ENCODE measurements at places on chromosomes 6 and 20.
A peak's percentile ranks its signal among the peaks of the same experiment; 100 is the strongest.

DNA sequence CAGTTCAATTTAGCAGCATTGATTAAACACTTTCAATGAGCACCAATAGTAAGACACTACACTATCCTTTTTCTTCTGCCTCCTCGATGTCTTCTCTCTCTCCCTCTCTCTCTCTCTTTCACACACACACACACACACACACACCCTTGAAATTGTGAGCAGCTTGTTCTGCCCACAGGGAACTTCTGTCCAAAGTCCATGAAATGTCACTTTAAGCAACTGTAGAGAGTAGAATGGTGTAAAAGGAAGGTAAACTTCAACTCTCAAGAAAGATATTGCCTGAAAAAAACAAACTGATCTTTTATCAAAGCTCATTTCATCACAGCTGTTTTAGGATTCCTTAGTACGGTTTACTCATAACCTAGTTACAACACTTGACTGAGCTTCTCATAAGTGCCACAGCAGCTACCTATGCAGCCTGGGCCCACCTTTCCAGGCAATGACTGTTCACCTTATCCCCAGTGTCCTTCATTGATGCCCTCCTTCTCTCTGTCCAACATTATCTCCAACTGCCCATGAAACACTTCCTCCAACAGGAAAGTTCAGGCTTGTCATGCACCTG, 107.0 kb downstream of the TNFRSF21 start:
- no peak for DNase-seq

DNA sequence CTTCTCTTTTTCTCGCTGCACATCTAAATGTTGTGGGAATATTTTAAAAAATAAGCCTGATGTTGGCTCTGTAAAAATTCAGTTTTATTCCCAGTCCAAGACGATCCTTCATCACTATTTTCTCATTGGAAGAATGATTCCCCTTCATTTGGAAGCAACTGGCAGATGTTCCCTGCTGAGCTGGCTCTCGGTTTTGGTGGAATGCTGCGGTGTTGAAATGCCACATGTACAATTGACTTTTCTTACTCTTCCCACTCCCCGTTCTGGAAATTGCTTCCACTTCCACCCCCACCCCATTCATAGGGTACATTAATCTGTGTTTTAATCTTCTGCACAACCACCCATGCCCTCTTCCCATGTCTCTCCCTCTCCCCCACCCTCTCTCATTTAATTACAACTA, 496.3 kb upstream of the MAP3K7 start:
- DNase-seq = no peak

DNA sequence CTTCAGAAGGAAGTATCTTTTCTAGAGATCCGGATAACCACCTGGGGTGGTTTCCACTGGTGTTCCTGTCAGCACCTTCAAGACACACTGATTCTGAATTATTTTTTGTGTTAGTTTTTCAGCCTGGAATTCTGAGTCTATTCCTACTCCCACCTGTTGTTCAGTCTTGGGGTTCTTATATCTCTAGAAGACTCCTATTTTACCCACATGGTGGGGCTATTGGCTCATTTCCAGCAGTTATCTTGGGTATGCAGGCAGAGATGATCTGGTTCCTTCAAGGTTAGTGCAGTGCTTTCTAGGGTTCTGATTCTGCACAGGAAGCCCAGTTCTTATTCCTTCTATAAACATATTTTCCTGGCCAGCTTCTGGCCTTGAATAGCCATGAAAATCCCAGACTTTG, 175.6 kb upstream of the PDE7B start:
- DNase-seq = no peak

DNA sequence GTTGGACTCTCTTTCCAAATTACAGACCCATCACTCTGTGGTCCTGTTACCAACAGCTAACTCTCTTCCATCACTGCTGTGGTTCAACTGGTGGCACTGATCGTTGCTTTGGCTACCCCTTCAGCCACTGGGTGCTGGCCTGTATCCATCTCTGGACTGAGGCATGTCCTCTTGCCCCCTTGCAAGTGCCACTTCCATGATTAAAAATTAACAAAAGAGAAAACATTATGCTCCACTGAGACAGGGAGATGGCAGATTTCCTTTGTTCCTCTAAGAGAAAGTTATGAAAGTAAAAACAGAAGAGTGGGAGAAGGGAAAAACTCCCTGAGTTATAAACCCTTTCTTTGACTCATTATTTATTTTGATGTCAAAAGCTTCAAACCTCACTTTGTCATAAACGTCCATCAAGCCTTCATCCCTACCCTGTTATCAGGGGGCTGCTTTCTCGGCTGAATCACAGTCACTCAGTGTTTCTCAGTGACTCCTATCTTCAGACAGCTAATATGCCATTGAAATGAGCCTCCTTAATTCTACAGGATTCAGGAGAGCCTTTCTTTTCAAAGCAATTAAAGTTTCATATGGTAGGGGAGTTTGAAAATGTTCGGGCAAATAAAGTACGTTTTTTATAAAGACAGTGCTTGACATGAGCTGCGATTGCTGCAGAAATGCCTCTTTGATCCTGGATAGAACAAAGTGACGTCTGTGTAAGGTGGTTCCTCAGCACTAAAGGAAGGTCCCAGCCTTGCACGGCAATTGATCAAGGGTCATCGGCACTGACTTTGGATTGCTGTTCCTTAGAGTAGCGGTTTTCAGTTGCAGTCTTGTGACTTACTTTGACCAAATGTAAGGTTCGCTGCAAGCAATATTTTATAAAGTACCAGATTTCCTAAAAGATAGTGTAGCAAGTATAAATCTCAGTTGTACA, 49.9 kb upstream of the PBOV1 start:
- DNase-seq = no peak

DNA sequence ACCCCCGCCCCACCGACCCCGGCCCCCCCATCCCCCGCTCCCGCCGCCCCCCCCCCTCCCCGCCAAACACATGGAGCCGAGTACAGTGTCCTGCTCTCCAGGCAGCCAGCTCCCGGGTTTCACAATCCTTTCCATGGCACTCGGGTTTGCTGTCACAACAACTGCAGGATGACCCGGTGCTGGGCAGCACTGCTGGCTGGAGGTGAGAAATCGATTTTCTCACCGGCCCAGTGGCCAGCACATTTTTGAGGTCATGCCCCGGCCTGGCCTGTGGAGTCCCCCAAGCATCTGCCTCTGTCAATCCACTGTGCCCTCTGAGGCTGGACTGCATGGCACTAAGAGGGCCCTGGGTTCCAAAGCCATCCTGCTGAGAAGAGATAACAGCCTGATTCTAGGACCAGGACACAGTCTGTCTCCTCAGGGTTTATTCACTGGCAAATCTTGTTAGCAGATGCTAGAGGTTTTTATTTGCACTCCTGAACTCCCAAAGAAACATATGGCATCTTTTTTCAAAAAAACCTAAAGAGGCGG, 129.5 kb downstream of the NFATC2 start:
- no peak for DNase-seq

DNA sequence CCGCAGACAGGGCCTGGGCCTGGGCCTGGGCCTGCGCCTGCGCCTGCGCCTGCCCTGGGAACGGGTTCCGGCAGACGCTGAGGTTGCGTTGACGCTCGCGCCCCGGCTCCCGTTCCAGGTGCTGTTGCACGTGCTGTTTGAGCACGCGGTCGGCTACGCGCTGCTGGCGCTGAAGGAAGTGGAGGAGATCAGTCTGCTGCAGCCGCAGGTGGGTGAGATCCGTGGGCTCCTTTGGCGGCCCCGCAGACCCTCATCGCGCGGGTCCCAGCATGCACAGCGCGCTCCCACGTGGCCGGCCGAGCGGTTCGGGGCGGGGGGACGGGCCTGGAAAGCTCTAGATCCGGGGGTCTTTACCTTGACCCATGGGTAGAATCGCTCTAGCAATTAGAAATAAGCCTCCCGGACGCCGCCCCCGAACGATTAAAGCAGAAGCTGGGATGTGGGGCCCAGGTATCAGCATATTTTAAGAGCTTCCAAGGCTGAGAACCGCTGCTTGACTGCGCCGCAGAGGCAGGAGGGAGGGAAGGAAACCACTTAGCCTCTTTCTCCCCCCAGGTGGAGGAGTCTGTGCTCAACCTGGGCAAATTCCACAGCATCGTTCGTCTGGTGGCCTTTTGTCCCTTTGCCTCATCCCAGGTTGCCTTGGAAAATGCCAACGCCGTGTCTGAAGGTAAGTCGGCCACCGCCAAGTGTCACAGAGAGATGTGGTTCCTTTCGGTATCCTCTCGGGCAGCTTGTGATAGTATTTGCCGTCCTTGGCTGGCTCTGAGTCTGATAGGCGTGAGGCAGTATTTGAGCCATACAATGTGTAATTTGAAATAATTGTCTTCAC, 508 bp downstream of the NOP56 start:
- DNase-seq = no peak

DNA sequence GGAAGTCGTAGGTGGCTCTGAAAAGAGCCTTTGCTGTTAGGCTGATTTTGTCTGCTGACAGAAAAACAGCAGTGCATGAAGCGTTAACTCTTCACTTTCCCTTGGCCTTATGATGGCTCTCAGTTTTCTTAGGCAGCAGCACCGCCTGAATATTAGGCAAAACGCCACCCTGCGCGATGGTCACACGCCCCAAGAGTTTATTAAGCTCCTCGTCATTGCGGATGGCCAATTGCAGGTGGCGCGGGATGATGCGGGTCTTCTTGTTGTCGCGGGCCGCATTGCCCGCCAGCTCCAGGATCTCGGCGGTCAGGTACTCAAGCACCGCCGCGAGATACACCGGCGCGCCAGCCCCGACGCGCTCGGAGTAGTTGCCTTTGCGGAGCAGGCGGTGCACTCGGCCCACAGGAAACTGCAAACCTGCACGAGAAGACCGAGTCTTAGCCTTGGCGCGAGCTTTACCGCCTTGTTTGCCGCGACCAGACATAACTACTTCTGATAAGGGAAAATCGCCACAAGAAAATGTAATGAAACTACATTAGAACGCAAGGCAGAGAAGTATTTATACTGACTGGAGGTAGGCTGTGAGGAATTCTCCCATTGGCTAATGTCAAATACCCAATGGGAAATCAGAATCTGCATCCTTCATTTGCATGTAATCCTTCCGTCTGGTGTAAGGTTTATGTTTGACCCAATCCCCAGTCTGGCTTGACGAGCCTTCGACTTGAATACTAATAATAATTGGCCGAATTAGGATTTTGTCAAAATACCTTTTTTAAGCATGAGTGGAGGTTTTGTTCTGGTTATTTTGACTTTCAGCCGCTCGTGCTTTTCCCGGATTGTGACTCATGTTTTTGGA, 53.9 kb upstream of the HFE start:
- DNase-seq = peak; percentile 83

DNA sequence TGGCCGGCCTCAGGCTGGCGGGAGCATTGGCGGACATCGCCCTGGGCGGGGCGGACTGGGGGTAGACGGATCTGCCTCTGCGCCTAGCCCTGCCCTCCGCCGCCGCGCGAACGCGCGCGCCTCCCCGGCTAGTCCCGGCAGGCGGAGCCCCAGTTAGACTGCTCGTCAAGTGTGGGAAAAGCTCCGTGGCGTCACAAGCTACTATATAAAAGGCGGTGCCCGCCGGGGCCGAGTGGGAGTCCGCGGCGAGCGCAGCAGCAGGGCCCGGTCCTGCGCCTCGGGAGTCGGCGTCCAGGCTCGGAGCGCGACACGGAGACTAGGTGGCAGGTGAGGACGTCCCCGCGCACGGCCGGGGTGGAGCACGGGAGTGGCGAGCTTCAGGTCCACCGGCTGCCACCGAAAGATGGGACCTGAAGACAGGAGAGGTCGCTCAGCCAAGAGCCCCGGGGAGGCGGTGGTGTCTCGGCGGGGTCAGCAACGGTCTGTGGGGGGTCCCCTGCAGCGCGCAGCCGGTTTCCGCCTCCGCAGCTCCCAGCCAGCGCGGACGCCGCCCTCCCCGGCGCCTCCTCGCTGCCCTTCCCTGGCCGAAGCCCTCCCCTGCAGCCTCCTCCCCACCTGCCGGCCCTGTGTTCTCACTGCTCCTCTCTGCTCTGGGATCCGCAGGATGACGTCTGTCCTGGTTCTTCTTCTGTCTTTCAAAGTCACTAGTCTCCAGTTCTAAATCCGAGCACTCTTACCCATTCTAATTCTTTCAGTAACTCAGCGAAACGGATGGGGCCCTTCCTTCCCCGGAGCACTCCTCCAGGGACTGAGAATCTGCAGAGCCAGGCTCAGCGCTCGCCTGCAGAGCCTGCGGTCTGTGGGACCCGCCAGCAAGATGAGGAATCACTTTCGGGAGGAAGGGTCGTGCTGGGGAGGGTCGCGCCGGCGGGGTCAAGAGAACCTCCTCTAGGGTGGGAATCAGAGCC, 4.3 kb upstream of the RIPK1 start:
- DNase-seq = peak; percentile 87

DNA sequence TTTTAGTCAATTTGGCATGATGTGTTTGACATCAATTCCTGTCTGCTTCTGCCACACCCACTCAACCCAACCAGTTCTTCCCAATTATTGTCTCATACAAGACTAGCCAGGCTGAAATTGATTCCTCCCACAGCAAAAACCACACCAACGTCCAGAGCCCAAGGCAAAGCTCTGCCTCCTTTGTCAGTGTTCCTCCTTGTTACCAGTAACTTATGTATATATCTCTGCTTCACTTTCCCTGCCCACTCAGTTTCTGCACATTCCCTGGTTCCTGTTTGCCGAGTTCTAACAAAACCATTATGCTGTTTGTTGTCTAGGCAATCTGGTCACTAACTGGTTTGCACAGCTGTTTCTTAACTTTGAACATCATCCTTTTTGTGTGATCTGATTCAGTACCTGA, 547.9 kb upstream of the PTCHD4 start:
- DNase-seq = no peak

GRCh38 chr6:26197933-26198721, 110.9 kb downstream of the HFE start:
- no peak for DNase-seq

DNA sequence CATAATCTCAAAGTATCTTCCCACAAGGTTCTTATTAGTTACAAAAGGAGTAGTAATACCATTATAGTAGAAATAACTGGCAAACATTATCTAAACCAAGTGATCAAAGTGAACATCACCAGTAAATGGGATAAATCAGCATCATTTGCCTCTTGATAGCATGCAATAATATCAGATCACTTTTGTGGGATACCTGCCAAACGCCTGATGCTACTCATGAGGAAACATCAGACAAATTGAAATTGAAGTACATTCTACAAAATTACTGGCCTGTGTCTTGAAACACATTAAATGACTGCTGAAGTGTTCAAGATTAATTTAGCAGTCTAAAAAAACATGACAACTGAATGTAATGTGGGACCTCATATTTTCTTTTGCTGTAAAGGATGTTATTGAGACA, 208.1 kb downstream of the TINAG start:
- DNase-seq = no peak

- peak; percentile 64 for DNase-seq
Observed at GRCh38 chr6:43052842-43053544, 658 bp downstream of the CUL7 start.

GRCh38 chr6:4078691-4079471, at the start of gene FAM217A:
TSS of gene FAM217A (minus strand) at chr6:4079137. CDS start at chr6:4077414, 1,723 bp downstream.
- no peak for DNase-seq

- no peak for DNase-seq
Observed at GRCh38 chr6:122712448-122713137, 66.9 kb upstream of the FABP7 start.

Data from ecto neural progenitor cell (in vitro differentiated cells).